Lung microvascular endothelial cell (primary cell): ENCODE measurements at places on chromosomes 4 and X. TPM values are rescaled to one million over a fixed set of nuclear protein-coding genes. Genes with fewer than 3 reads are reported as not detected.

Gene ITGB1BP2
- 0.22 and 0.40 TPM in 2 replicates for total RNA-seq

- DNase-seq, result no peak
Measured at GRCh38 chr4:95835672-95836071, 4.2 kb upstream of the PDHA2 start.

DNA sequence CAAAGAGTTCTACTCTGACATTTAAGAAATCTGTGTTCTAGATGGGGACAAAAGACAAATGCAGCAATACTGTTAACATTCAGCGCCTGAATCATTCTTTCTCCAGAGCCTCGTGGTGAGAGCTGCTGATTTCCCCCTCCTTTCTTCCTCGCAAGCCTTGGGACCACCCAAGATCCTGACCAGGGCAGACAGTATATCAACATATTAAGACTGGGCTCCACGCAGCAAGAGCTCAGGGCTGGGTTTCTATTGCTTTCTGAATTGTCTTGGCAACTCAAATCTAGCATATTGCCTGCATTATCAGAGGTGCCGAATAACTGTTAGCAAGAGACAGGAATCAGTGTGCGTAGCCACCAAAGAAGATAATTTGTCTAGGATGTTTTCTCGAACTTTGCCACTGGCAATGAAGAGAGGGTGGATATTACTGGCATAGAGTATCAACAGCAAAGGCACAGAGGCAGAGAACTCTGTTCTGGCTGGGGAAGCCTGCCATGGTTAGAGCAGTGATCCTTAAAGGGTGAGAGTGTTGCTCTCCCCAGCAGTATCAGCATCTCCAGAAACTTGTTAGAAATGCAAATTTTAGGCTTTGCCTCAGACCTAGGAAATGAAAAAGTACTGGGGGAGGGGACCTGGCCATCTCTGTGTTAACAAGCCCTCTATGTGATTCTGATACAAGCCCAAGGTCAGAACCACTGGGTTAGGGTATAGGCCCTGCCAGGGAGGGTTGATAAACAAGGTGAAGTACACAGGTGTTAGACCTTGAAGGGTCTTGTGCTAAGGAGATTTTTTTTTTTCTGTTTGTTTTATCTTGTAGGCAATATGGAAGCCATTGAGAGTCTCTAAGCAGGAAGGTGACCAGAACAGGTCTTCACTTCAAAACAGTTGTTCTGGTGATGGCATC, 46.2 kb upstream of the MID1IP1 start:
- no peak for DNase-seq

DNA sequence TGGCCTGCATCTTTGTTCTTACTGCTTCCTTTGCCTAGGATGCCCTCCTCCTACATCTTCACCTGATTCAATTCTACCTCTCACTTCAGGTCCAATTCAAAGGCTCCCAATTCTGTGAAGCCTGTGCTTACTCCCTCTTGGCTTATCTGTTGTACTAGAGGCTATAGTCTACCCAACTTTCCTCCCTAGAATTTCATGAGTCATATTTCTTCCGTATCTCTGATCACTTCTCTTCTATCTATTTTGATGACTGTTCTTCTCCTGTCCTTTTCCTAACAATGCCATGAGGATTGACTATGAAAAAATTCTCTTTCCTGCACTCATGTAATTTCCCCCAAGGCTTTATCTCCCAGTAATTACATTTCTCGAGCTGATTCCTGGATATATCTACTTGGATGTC, 96.3 kb downstream of the PLAC1 start:
- DNase-seq, result no peak

GRCh38 chr4:96473246-96473645, 633.4 kb downstream of the PDHA2 start:
- no peak for DNase-seq

GRCh38 chrX:133804072-133804471, 181.3 kb downstream of the GPC3 start:
- no peak for DNase-seq

Gene SPANXA2
- total RNA-seq, result not detected in 2 replicates

Gene ARAP2
- under 0.01 and 0.40 TPM in 2 replicates for total RNA-seq

GRCh38 chr4:24809376-24809775, 14.0 kb downstream of the SOD3 start:
- no peak for DNase-seq

Gene PLAC8
- 0.20 and 0.22 TPM in 2 replicates for total RNA-seq

DNA sequence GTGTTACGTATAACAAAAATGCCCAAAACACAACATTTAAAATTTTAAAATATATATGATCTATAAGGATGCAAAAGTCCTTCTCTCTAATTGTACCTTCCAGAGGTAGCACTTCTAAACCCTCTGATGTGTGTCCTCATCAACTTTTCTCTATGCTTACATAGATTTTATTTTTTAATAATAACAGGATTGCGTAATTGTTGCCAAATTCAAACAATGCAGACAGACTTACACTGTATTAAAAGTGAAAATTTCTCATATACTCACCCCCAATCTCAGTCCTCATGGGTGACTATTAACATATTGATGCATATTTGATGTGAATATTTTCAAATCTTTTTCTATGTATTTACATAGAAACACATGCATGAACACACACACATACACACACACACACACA, 144.0 kb downstream of the RBMX2 start:
- DNase-seq, result no peak

DNA sequence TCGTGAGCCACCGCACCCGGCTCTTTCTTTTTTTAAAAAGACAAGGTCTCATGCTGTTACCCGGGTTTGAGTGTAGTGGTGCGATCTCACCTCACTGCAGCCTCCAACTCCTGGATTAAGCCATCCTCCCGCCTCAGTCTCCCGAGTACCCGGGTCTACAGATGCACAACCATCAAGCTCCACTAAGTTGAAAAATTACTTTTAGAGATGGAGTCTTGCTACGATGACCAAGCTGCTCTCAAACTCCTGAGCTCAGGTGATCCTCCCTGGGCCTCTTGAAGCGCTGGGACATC, 2.0 kb downstream of the SLC25A6 start:
- no peak for DNase-seq

Gene JAKMIP1
- total RNA-seq, result not detected in 2 replicates

- no peak for DNase-seq
Measured at GRCh38 chrX:9587642-9588041, 122.8 kb downstream of the TBL1X start.

Gene IL1RAPL2
- not detected in 2 replicates for total RNA-seq

- no peak for DNase-seq
Measured at GRCh38 chr4:152605031-152605430, 69.1 kb upstream of the FBXW7 start.

GRCh38 chr4:184399512-184399908, 74.8 kb downstream of the IRF2 start:
- no peak for DNase-seq

Gene FRG2
- total RNA-seq, result not detected in 2 replicates

DNA sequence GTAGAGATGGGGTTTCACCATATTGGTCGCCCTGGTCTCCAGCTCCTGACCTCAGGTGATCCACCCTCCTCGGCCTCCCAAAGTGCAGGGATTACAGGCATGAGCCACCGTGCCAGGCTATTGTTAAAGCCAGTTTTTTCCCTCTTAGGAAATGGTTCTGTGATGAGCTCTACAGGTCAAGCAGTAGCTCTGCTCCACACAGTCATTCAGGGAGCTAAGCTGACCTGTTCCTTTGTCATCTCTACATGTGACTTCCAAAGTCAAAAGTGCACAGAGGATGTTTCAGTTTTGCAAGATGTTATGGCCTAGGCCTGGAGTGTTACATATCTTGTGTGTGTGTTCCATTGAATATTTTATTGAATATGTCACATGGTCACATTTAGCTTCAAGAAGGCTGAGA, 11.4 kb downstream of the MCUB start:
- DNase-seq, result no peak

- DNase-seq, result peak; percentile 20
Measured at GRCh38 chr4:123709336-123709735, 312.7 kb downstream of the SPRY1 start.

Gene GAGE1
- total RNA-seq, result not detected in 2 replicates

- DNase-seq, result no peak
Measured at GRCh38 chrX:154039577-154039976, 19.9 kb upstream of the IRAK1 start.

DNA sequence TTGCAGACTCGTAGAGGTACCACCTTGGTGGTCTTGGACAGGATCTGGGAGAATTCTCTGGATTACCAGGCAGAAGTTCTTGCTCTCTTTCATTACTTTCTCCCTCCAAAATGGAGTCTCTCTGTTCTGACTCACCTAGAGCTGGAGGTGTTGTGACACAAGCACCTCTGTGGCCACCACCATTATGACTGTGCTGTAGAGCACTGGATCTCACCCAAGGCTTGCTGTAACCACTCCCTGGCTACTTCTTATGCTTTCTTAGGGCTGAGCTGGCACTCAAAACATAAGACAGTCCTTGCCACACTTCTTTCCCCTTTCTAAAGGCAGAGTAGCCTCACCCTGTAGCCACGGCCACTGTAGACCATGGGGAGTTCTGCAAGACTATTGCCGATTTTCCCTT, 296.6 kb upstream of the DIPK2B start:
- no peak for DNase-seq

Gene PPBP
- total RNA-seq, result not detected in 2 replicates
